ENCODE measurements at places on chromosomes 7 and 10.

DNA sequence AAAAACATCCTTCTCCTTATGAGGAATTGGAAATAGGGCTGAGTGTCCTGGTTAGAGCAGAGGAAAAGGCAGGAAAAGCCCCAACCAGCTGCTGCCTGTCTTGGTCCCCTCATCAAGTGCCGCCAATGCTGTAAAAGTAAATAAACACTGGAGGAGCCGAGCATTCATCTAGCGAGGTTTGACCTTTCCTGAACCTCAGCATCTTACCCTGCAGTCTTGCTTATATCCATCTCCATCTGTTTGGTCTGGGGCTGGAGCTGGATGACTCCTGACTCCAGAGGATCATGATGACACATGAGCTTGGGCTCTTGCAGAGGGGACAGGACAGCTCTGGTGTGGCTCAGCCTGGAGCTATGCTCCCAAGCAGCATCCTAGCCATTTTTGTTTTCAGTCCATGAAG is 501.1 kb downstream of the TNS3 start:
- DNase-seq = peak; percentile 50

DNA sequence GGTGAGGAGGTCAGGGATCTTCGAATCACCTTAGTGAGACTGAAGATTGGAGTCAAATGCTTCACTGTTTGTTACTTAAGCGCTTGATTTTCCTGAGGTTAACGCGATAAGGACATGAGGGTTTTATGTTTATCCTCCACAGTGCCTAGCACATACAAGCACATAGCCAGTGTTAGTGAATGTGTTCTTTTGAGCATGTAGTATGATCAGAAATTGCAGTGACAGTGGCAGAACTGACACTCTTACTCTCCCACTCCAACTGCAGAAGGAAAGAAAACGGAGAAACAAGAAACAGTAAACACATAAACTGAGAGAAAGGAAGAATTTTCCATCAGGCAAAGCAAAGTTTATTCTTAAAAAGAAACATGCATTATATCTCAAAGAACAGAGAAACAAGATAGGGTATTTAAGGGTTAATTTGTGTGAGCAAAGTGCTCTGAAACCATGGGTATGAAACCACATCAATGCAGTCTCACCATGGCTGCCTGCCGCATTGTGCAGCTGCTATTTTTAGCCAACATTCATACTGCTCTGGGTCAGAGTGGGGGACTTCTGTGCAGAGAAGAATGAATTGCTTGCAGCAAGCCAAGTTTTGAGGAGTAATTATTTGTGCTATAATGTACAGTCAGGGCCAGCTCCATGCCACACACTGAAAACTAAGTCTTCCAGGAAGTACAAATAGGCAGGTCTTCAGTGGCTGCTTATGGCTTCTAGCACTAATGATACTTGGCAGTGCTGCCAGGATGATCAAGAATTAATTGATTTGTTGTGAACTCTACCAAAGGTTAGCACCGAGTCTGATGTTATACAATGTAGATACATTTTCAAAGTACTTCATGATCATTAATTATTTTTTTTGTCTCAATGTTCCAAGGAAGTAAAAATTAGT is 152.0 kb downstream of the MACC1 start:
- peak; percentile 78 for DNase-seq

- no peak for DNase-seq
These were observed 456.4 kb upstream of the PFKP start for GRCh38 chr10:2610946-2611345.

- no peak for DNase-seq
These were observed 119.9 kb upstream of the RHOBTB1 start for GRCh38 chr10:61063901-61064300.

DNA sequence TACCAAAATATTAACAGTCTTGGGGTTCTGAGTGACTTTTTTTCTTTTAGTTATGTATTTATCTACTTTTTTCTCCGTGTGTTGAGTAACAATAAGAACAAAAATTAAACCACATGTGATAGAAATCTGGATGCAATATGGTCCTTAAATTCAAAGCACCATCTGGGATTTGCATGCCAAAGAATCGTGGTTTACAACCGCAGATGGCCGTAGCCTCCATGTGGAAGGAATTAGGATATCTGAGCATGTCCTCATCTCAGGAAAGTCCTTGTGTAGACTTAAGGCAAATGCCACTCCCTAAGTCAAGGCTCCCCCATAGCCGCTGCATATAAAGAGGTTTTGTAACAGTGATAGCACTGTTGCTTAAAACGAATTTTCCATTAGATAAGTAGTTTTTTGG is 304.0 kb downstream of the ZEB1 start:
- DNase-seq = peak; percentile 85

DNA sequence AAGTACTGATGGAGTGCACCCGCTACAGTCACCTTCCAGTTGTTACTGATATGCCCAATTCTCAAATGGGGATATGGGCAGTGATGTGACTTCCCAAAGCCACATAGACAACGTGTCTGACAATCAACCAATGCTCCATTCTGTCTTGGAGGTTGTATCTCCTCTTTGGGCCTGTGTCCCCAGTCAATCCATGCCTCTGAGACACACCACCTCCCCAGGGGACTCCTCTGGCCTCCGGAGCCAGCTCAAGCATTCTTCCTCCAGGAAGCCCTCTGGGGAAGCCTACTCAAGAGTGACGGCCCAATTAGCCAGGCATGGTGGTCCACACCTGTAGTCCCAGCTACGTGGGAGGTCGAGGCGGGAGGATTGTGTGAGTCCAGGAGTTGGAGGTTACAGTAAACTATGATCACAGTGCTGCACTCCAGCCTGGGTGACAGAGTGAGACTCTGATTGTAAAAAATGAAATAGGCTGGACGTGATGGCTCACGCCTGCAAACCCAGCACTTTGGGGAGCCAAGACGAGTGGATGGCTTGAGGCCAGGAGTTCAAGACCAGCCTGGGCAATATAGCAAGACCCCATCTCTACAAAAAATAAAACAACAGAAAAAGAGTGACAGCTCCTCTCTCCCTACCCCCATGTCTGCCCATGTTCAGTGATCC is 99.5 kb upstream of the TNRC18 start:
- peak; percentile 59 for DNase-seq

DNA sequence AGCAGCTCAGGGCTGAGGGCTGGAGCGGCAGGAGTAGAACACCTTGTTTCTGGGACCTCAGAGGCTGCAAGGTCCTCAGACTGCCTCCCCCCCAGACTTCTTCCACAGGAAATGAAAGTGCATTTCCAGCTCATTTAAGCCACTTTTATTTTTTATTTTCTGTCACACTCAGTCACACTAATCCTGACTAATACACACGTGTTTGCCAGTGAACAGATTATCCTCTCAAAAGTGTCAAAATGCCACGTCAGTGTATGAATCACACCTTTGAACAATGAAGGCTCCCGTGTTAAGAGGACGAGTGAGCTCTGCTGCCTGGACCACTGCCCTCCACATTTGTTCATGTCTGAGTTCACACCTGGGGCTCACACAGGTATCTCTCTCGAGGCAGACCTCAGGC is 488.5 kb downstream of the DNAJB6 start:
- no peak for DNase-seq

DNA sequence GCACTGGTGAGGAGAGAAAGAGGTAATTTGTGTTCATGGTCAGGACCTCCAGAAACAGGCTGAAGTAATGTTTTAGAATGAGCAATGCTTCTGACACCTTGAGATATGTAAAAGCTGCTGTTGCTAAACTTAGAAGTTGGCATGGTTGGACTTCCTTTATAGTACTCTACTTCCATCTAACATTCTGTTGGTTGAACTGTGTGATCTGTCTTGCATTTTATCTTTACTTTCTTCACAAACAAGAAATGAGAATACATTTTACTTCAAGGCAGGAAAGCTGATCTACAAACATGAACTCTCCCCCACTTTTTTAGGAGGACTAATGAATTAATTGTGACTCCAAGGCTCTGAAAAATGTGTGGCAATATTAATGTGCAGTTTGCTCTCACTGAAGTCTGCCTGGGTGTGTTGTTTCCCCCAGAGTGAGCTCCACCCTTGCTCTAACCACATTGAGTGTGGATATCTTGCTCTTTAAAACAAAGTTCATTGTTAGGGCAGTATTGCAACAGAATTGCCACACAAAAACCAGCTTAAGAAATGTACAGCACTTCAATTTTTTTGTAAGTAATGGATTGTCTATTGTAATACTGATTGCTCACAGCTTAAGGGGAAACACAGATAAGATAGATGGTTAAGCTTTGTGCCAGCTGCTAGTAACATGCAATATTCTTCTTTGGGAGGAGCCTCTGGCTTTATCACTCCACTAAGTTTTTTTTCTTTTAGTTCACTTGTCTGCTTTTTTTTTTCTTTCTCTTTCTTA is 69.0 kb downstream of the ADD3 start:
- peak; percentile 91 for DNase-seq

DNA sequence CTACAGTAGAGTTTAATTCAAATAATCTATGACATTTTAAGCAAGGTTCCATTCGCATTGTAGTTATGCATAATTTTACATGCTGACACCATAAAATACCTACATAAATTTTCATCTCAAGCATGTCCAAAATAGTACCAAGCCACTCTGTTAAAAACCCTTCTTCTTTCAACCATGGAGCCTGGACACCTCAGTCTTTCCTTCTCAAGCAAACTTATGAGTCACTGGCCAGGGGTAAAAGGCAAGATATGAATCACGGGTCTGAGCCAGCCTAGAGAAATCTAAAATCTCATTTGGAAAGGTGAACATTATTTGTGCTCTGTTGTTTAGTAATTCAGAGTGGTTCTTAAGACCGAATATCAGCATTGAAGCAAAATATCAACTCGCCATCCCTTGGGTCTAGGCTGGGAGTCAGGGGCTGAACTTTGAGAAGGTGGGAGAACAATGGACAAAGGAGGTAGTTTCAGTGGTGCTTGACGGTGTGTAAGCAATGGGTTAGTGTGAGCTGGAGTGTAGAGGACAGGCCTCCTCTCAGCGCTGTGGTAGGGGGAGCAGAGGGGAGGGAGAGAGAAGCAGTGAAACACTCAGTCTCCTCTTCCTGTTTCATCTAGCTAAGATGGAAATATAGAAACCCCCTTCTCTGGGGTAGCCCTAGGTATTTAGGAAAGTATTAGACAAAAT is 19.1 kb upstream of the GPAM start:
- DNase-seq = peak; percentile 70

DNA sequence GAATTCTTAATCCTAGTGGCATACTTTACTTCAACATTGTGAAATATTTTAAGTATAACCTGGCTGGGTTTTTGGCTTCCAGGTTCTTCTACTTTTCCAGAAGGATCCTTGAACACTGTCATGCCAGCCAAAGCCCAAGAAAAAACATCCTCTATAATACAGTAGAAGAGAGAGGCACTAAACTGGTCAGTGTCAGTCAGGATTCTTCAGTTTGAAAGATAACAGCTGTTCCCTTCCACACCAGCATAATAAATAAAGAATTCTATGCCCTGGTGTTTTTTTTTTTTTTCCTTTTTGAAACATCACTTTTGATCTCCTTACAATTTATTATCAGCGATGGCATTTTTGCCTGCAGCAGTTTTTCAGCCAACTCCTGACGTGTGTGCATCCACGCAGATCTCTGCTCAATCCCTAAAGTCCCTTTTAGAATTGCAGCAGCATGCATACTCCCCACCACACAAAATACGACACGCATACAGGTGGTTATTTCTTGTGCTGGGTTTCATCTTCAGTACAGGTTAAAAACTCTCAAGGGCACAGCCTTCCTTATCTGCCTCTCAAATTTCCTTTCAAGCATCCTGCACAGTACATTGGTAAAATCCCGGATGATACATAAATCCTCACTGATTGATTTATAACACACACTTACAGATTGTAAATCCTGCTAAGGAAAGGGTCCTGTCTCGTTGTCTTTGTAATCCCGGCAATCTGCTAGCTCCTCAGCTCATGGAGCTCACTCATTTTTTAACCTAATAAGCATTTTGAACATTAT is 100.2 kb downstream of the TPK1 start:
- DNase-seq = no peak

GRCh38 chr7:103856929-103857328 is 132.5 kb downstream of the RELN start:
- DNase-seq = no peak

DNA sequence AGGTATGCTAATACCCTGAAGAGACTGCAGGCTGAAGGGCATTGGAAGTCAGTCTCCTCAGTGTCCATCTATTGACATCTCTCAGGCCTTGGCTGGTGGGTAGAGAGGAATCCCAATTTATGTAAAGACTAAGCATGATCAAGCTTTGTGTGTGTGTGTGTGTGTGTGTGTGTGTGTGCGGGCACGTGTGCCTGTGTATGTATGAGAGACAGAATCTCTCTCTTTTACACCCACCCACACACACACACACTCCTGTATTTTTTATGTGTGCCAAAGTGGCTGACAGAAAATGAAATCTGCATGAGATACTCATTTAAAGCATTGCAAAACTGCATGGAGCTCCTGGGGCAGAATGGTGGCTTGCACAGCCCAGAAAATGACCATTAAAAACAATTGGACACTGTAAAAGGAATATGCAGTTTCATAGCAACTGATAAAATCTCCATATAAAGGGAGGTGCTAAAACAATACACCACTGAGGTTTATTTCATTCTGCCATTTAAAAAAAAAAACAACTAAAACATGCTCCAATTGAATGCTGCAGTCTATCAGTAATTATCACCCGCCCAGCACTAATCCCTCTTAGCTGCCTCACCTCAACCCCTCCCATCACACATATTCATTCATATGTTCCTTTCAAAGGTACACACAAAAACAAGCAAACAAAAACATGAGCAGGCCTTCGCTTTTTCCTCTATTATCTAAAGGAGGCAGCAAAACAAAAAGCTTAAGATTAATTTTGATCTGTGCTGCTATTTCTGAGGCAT is 385.0 kb downstream of the KCNMA1 start:
- no peak for DNase-seq

DNA sequence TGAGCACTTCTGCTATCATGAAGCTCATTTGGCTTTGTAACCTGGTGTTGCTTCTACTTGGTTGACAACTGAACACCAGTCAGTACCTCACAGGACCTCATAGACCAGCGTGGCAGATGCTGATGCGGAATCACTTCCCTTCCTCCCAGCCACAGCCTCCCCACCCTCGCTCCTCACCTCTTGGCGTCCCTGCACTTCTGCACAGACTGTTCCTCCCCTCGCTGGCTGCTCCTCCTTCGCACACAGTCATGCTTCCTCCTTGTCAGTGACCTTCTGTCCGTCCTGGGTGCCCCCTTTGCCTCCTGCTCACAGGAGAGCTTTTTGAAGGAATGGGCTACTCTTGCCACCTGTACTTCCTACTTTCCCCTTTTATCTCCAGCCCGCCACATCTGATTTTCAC is 61.4 kb upstream of the CTBP2 start:
- DNase-seq = no peak

DNA sequence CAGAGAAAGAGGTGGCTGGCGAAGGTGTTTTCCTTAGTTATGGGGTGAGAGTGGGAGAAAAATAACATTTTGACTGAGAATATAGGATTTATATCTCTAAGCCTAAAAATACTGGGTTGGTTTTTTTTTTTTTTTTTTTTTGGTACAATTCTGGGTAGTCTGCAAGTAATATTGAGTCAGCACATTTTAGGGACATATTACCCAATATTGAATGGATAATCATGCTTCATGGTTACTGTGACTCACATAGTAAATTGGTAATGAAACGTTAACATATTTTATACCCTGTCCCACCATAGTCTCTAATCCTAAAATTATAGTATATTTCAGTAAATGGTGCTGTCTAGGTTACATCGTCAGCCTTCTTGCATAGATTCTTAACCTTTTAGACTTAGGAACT is 91.4 kb downstream of the TPST1 start:
- peak; percentile 86 for DNase-seq

Data from fibroblast of lung (primary cell).